ENCODE measurements at places on chromosomes 7 and 10.

GRCh38 chr7:105512415-105512814, 9.7 kb downstream of the PUS7 start:
- DNase-seq = no peak

DNA sequence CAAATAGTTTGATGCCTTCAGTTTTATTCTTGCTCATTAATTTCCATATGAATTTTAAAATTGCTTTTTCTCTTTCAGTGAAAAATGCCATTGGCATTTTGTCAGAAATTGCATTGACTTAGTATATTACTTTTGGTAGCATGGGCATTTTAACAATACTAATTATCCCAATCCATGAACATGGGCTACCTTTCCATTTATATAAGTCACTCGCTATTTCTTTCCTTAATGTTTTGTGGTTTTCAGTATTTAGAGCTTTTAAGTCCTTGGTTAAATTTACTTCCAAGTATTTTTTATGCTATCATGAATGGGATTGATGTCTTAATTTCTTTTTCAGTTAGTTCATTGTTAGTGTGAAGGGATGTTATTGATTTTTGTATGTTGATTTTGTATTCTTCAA, 297.4 kb downstream of the ATRNL1 start:
- DNase-seq = no peak

GRCh38 chr10:68052463-68052862, 22.6 kb downstream of the HERC4 start:
- DNase-seq = no peak

- no peak for DNase-seq
These were observed 898.5 kb upstream of the KCND2 start for GRCh38 chr7:119374436-119374835.

DNA sequence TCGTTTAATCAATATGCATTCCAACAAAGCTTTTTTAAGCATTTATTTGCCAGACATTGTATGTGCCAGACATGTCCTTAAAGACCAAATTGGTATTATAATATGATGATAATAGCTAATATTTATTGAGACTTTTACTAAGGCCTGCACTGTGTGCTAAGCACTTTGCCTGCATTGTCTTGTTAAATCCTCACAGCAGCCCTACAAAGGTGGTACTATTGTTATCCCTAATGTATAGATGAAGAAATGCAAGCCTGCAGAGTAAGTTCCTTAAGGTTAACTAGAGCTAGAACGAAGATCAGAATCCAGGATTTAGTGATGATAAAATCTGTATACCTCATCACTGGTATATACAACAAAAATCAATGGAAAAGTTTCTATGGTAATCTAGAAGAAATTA, 5.3 kb upstream of the CAPZA2 start:
- DNase-seq = no peak

DNA sequence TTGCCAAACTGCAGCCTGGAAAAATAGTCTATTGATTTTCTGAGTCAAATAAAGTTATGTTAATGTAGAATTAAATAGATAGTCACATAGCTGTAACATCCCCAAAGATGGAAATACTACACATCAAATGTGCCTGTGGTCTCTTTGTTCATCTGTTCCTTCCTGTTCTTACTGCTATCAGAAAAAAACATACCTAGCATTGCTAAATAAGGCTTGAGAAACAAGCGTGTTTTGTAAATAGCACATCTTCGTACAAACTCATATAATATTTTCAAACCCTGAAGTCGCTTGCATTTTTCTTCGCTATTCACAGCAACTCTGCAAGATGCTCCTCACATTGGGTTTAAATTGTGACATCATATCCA, 116.1 kb downstream of the KLF6 start:
- no peak for DNase-seq

- DNase-seq = no peak
These were observed 36.0 kb downstream of the C10orf71 start for GRCh38 chr10:49334964-49335363.

- DNase-seq = no peak
These were observed 680.8 kb downstream of the PHTF2 start for GRCh38 chr7:78479348-78479747.

DNA sequence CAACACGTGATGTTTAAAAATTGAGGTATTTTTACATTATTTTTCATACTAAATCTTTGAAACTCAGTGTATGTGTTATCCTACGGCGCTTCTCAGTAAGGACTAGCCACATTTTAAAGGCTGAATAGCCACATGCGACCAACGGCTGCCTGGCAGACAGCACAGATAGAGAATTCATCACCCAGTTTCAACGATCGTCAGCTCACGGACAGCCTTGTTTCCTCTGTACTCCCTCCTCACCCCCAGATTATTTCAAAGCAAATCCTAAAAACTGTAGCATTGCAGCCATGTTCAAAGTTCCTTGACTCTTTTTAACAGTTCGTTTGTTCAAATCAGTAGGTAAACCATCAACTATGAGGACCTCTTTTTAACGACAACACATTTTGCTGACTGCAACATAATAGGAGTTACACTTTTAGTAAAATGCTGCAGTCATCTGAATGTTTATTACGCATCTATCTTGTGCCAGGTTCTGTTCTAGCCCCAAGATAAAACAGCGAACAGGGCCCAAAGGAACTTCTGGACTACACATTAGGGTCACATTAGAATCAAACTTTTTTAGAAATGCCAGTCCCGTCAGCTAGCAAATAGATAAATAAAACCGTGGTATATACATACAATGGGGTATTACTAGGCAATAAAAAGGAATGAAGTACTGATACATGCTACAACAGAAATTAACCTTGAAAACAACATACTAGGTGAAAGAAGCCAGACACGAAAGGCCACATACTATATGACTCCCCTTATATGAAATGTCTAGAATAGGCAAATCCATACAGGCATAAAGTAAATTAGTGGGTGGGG, 5.7 kb downstream of the OSBPL3 start:
- DNase-seq = no peak

DNA sequence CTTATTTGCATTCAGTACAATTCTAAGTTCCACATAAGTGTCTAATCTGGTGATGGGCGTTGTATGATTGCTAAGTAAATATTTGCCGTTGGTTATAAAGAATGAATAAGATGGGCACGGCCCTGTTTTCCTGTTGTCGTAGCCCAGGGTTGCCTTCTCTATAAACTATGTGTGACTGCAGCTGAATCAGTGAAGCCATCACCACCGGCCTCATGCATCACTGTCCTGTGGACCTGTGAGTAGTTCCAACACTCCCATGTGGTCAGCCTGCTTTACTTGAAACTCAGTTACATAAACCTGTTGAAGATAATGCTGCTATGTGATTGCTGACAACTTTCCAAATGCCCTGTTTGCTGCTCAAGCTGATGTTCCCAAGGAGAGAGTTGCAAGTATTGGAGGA, 21.6 kb upstream of the KLF6 start:
- no peak for DNase-seq

DNA sequence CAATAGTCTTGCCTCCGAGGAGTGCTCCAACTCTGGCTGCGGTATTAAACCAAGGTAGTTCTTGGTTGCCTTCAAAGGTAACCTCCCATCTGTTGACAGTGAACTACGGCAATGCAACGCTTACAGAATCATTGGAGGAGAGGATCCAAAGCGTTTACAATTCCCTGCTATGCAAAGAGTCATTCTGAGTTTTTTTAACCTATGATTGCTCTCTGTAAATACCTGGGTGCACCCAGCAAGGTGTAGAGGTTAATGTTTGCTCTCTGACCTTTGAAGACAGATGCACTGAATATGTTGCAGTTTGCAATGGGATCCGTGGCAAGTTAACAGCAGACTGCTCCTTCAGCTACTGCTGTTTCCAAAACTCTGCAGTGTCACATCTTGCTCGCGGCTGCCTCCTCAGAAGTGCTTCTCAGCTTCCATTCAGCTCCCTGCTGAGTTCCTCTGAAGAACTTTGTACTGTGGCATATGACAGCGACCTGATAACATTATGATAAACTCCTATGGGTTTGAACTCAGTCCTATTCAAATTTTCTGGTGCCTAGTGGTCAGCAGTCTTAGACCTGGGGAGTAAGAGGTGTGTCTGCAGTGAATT, 29.0 kb downstream of the KIAA1217 start:
- DNase-seq = no peak

DNA sequence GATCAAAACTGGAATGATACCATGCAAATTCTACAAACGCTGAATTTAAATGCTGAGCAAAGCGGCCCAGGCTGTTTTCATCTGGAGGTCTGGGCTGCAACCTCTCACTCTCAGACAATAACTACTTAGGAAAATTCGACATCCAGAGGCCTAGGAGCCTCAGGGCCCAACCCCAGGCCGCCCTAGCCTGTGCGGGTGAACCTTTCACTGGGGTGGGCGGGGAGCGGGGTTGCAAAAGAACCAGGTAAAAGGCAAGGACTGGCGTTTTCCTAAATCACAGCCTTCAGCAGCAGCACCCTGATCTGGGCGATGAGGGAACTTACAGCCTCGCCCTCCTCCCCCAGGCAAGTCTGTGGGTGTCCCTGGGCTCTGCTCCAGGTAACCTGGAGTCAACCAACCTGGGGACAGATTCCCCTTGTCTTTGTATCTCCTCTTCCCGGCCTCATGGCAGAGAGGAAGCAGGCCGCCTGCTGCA, 33.4 kb downstream of the CALML5 start:
- no peak for DNase-seq

DNA sequence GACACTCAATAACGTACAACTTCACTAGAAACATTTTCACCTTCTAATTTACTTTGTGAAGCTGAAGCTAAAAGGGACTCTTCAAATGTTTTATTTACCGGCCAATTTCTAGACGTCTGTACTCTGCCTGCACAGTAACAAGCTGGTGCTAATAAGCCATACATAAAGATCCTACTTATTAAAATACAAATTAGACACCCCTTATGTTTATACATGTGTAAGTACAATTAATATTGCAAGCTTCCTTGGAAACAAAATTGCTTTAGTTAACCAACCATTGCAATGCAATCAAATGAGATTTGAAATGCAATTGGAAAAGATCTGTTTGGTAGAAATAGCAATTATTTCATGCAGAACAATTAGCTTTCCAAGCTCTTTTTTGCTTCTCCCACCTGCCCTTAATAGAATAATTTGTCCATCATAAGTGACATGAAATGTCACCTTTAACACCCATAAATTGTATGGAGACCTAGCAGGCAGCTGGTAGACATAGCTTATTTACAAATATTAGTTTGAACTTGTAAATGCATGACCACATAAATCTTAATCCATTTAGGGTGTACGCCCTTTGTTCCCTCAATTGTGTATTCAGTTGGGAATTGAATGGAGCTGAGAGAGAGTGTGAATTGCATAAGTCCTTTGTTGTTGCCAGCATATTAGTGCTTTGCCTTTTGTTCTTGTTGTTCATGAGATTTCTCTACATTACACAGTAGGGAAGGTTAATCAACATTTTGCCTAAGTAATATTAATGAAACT, 277.1 kb downstream of the CACNA2D1 start:
- no peak for DNase-seq

- DNase-seq = no peak
These were observed 84.8 kb downstream of the RSU1 start for GRCh38 chr10:16732376-16732775.

- DNase-seq = no peak
These were observed 1.7 kb downstream of the ATE1 start for GRCh38 chr10:121926157-121926556.

- no peak for DNase-seq
These were observed 271.2 kb upstream of the C7orf33 start for GRCh38 chr7:148319316-148319808.

DNA sequence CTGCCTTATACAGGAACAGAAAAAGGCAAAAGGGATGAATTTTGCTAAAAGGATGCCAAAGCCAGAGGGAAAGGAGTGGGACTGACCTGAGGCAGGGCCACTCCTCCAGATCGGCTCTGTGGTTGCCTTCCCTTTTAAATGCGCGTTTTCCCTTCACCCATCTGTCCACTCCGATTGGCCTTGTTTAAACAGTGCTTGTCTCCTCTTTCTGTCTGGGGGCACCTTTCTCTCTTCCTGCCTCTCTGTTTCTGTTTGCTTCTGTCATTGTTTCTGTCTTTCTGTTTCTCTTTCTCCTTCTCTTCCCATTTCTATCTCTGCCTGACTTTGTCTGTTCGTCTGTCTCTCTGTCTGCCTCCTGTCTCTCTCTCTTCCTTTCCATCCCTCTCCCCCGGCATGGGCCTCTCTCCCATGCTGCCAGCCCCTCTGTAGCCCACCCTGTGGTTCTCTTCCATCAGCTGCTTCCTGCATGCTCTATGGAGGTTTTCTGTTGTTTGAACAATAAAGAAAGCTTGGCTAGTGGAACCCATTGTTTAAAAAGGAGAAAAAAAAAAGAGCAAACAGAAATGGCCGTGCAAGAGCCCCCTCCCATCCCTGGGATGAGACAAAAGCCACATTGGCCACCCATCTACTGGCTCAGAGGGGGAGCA, 29.5 kb upstream of the HSPB1 start:
- DNase-seq = no peak
